ENCODE measurements at places on chromosomes 16 and 17.

DNA sequence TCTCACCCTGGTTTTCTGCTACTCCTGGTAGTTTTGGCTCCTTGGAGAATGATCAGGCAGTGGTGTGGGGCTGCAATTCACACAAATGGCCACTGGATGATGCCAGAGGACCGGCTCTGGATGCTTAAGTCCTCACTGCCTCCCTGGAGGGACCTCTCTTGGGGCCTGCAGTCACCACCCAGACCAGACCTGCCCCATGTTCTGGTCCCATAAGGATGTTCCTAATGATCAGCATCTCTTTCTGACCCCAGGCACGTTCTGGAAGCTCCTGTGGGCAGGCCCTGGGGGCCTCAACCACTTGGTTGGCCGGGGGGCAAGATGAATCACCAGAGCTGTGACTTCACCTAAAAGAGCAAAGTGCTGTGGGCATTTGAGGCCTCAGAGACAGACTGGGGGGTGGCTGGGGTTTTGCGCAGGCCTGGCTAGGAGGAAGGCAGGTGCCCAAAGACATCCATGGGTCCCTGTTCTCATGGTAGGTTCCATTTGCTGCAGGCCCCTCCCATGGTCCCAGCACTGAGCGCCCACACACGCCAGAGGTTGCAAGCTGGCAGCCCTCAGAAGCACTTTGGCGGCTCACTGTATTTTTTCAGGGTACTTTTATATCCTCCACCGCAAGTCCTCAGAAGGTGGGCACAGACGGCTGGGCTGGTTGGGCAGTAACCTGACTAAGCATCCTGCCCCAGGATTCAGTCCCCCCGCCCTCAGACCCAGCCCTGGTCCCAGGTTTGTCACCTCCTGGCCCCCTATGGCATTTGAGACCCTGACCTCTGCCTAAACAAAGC is 53.2 kb downstream of the NT5M start:
- peak; percentile 50 for DNase-seq
- H3K27ac ChIP-seq, result no peak overlapping the region
- no peak overlapping the region for H3K4me3 ChIP-seq
- peaks cover 5% of the 10 kb centered on the region for H3K4me1 ChIP-seq
- H3K27me3 ChIP-seq, result no peaks in the 10 kb centered on the region
- H3K36me3 ChIP-seq, result no peaks in the 10 kb centered on the region

GRCh38 chr17:11598274-11599221 is at the start of gene DNAH9:
TSS of gene DNAH9 (plus strand) at chr17:11598470. CDS start at chr17:11598499, 29 bp downstream.
- H3K27me3 ChIP-seq, result no peaks in the 10 kb centered on the region
- no peak within 1 kb of the TSS for H3K27ac ChIP-seq
- no peaks in the 10 kb centered on the region for H3K36me3 ChIP-seq
- H3K4me1 ChIP-seq, result no peaks in the 10 kb centered on the region
- no peak for DNase-seq
- no peak within 1 kb of the TSS for H3K4me3 ChIP-seq

GRCh38 chr17:50423553-50424159 is 2.4 kb upstream of the ACSF2 start:
- H3K4me3 ChIP-seq, result no peak overlapping the region
- DNase-seq, result no peak
- H3K27ac ChIP-seq, result no peak overlapping the region
- H3K27me3 ChIP-seq, result no peaks in the 10 kb centered on the region
- H3K4me1 ChIP-seq, result peaks cover 25% of the 10 kb centered on the region

GRCh38 chr16:50036426-50036825 is 11.4 kb downstream of the CNEP1R1 start:
- no peak for DNase-seq
- H3K27ac ChIP-seq, result no peak overlapping the region
- H3K4me3 ChIP-seq, result no peak overlapping the region
- peaks cover 29% of the 10 kb centered on the region for H3K36me3 ChIP-seq

DNA sequence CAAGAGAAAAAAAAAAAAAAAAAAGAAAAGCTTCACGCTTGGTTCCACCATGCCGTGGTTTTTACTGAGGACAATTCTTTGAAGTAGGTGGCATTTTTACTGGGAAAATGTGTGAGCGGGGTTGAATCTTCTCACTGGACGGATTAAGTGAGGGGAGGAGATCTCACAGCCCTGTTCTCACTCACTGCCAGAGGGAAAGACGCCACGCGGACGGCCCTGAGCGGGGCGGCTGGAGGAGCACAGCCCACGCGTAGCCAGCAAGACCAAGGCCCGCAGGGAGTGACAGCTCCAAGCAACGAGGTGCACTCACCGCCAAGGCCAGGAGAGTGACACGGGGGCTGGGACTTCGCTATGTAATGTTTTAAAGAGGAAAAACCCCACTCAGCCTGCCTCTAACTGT is 43.1 kb downstream of the MRM3 start:
- H3K4me3 ChIP-seq, result no peak overlapping the region
- no peaks in the 10 kb centered on the region for H3K36me3 ChIP-seq
- no peaks in the 10 kb centered on the region for H3K4me1 ChIP-seq
- no peak overlapping the region for H3K27ac ChIP-seq
- no peaks in the 10 kb centered on the region for H3K27me3 ChIP-seq

- H3K4me1 ChIP-seq, result peaks cover 29% of the 10 kb centered on the region
- no peaks in the 10 kb centered on the region for H3K27me3 ChIP-seq
- no peaks in the 10 kb centered on the region for H3K36me3 ChIP-seq
Observed at GRCh38 chr17:29568331-29569244, at the start of gene TP53I13. TSS of gene TP53I13 (plus strand) at chr17:29568701. CDS start at chr17:29568759, 58 bp downstream.

Measured in effector memory CD4-positive, alpha-beta T cell (primary cell).